Transverse colon (tissue), 4 donors: ENCODE measurements at places on chromosomes 5 and 9. TPM values are rescaled to one million over a fixed set of nuclear protein-coding genes. Genes with fewer than 3 reads are reported as not detected.
A peak's percentile ranks its signal among the peaks of the same experiment; 100 is the strongest.

The PIP5K1B gene
- 88.9 TPM for total RNA-seq

The BRD9 gene
- total RNA-seq: 41.9 TPM

The LECT2 gene
- not detected for total RNA-seq

The PCDHB11 gene
- 1.5 TPM for total RNA-seq

The TEX48 gene
- not detected for total RNA-seq

The PDE8B gene
- 0.40 TPM for total RNA-seq

The SLC4A9 gene
- total RNA-seq: 3.0 TPM

The TMEFF1 gene
- not detected for total RNA-seq

The SLC46A2 gene
- not detected for total RNA-seq

The FYB1 gene
- 6.4 TPM for total RNA-seq

The TAS2R1 gene
- total RNA-seq: not detected

The FST gene
- total RNA-seq: 3.4 TPM

- H3K4me3 ChIP-seq: no peak overlapping the region
- H3K27ac ChIP-seq: no peak overlapping the region
- no peaks in the 10 kb centered on the region for H3K36me3 ChIP-seq
- DNase-seq: no peak
- no peaks in the 10 kb centered on the region for H3K27me3 ChIP-seq
Measured at GRCh38 chr9:93138171-93138764, 4.2 kb upstream of the NINJ1 start.

DNA sequence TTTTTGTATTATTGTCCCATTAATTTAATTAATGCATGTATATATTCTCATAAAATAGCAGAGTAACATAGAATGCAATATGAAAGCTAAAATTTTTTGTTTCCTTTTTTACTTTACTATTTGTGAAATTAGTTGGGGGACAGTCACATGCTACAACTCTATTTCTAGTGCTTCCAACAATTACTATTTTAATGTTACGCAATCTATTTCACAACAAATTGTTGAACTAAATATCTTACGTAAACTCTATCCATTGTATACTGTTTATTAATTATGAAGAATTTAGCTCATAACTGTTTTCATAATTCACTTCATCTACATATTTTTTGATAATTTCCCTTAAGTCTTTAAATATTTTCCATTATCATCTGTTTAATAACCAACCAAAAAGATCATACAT lies 1685.4 kb upstream of the CDH6 start:
- no peaks in the 10 kb centered on the region for H3K27me3 ChIP-seq
- no peaks in the 10 kb centered on the region for H3K4me1 ChIP-seq
- no peaks in the 10 kb centered on the region for H3K36me3 ChIP-seq
- no peak overlapping the region for H3K27ac ChIP-seq

DNA sequence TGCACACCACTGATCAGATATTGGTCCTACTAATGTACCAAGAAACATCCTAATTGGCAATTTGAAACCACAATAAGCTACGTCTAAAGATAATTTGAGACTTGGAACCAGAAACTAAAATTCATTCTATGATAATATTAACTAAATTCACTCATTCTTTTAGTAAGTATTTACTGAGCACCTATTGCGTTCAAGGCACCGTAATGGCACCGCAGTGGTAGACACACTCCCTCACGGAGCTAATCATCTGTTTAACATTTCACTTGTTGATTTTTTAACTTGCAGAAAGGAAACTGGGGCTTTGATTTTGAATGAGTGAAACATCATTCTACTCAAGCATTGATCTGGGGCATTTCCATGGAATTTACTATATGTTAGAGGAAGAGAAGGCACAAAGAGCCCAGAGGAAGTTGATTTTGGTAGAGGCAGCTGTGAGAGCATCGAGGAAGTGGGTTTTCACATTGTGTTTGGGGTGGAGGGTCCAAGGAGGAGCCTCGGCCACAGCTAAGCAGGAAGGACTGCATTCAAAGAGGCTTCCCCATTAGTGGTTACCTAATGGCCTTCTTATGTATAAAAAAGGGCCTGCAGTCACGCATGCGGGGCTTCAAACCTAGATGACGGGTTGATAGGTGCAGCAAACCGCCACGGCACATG lies 7.1 kb downstream of the RAPGEF1 start:
- no peak overlapping the region for H3K4me3 ChIP-seq
- no peak for DNase-seq
- peaks cover 94% of the 10 kb centered on the region for H3K4me1 ChIP-seq
- H3K36me3 ChIP-seq: no peaks in the 10 kb centered on the region

- H3K27me3 ChIP-seq: no peaks in the 10 kb centered on the region
- no peak overlapping the region for H3K4me3 ChIP-seq
- H3K27ac ChIP-seq: no peak overlapping the region
- DNase-seq: no peak
- no peaks in the 10 kb centered on the region for H3K4me1 ChIP-seq
- no peaks in the 10 kb centered on the region for H3K36me3 ChIP-seq
Measured at GRCh38 chr9:119318371-119318770, 50.9 kb downstream of the BRINP1 start.

DNA sequence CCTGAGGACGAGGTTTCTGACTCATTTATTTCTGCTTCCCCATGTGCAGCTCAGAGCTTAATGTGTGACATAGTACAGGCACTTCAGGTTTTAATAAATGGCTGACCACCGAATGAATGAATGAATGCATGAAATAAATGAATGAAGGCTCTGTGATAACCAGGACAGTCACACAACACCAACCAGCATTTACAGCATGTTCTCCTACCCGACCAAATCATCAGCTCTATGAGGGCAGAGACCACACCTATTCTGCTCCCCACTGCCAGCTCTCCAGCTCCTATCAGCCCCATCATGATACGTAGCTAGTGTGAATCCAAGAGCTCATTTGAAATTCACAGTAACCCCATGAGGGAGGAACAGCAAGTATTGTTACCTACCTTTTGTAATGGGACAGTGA lies 4.8 kb downstream of the TMOD1 start:
- no peak overlapping the region for H3K4me3 ChIP-seq
- peaks cover 41% of the 10 kb centered on the region for H3K27me3 ChIP-seq

DNA sequence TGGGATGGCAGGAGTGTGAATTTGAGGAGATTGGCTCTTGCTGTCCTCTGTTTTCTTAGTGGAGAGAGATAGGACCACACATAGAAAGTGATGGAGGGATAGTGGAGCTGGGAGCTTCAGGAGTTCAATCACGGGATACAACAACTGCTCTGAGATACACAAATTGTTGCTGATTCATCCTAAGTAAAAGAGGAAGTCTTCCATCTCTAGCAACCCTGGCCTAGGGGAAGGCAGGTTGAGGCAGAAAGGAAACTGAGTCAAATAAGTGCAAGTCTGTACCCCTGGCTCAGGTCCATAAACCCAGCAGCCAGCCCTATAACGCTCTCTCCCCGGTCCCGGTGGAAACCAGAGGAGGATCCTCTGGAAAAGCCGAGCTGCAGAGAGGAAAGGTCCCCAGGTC lies 97.7 kb downstream of the ADCY2 start:
- no peak overlapping the region for H3K27ac ChIP-seq
- no peak for DNase-seq
- H3K4me1 ChIP-seq: no peaks in the 10 kb centered on the region
- H3K36me3 ChIP-seq: no peaks in the 10 kb centered on the region
- H3K27me3 ChIP-seq: no peaks in the 10 kb centered on the region

GRCh38 chr5:148653836-148654781 lies at the start of gene HTR4:
TSS of gene HTR4 (minus strand) at chr5:148654527. CDS start at chr5:148637014, 17,513 bp downstream.
- H3K27me3 ChIP-seq: peaks cover 17% of the 10 kb centered on the region
- peak; percentile 62 for DNase-seq
- no peaks in the 10 kb centered on the region for H3K36me3 ChIP-seq
- peaks cover 12% of the 10 kb centered on the region for H3K4me1 ChIP-seq

- H3K27me3 ChIP-seq: no peaks in the 10 kb centered on the region
- no peaks in the 10 kb centered on the region for H3K36me3 ChIP-seq
- H3K27ac ChIP-seq: no peak overlapping the region
- no peak overlapping the region for H3K4me3 ChIP-seq
- H3K4me1 ChIP-seq: peaks cover 14% of the 10 kb centered on the region
- DNase-seq: no peak
Measured at GRCh38 chr9:99903393-99903792, 3.1 kb upstream of the STX17 start.

DNA sequence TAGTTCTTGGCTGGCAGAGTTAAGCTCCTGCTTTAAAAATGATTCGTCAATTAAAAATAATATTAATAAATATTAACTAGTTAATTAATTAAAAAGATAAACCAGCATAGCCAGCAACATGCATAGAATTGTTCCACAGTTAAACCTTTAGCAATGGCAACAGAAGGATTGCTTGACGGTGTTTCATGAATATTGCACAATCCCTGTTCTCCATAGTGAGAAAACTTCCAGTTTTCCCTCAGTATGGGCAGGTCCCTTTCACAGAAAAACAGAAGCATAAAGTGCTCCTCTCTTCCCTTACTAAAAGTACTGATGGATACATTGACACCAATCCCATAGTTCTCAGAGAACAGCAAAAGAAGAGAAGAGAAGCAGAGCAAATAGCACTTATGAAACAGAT lies 71.4 kb upstream of the CAST start:
- H3K4me1 ChIP-seq: peaks cover 5% of the 10 kb centered on the region
- DNase-seq: no peak
- H3K4me3 ChIP-seq: no peak overlapping the region

DNA sequence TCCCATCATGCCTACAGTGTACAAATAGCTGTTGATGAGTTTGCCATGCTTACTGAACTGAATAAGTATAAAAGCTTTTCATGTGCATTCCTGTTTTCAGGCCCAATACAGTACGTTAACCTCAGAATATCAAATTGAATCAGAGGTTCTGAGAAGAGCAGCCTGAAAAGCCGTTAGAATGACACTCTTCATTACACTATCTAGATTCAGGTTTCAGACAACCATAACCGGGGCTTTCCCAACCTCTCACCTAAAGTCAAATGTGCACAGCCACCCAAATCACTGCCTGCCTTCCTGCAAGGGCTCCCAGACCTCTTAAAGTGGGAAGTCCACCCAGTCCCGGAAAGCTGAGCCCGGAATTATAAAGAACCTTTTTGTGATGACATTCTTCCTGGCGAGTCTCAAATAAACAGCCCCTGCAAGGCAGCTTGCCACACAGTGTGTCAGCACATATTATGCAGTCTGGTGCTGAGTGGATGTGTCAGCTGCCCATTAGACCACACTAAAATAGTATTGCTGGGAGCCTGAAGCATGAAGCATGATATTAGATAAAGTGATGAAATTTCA lies 245.8 kb downstream of the TLE4 start:
- no peak for DNase-seq
- no peaks in the 10 kb centered on the region for H3K27me3 ChIP-seq
- H3K4me1 ChIP-seq: no peaks in the 10 kb centered on the region
- no peaks in the 10 kb centered on the region for H3K36me3 ChIP-seq

DNA sequence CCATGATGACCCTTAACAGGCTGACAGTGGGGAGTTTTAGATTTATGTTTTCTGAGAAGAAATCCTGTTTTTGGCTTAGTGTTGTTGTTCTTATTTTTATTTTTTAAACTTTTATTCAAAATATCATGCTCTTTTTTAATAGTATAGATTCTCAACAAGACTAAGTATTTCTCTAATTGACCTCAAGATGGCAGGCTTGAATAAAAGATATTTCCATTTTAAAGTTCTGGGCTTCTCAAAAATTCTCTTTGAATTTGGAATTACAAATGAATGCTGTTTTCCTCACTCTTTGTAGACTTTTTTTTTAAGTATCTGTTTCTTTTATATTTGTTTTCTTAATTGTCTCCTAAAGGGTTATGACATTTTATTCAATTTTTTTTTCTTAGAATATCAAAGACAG lies 50.0 kb upstream of the SH3GL2 start:
- no peaks in the 10 kb centered on the region for H3K36me3 ChIP-seq
- no peaks in the 10 kb centered on the region for H3K4me1 ChIP-seq
- no peak overlapping the region for H3K27ac ChIP-seq

GRCh38 chr5:113378959-113379541 lies 55.7 kb downstream of the TSSK1B start:
- DNase-seq: peak; percentile 63
- H3K27me3 ChIP-seq: no peaks in the 10 kb centered on the region
- no peak overlapping the region for H3K4me3 ChIP-seq
- no peak overlapping the region for H3K27ac ChIP-seq
- H3K4me1 ChIP-seq: no peaks in the 10 kb centered on the region

- H3K27me3 ChIP-seq: no peaks in the 10 kb centered on the region
- no peaks in the 10 kb centered on the region for H3K4me1 ChIP-seq
- no peak overlapping the region for H3K4me3 ChIP-seq
- peaks cover 88% of the 10 kb centered on the region for H3K36me3 ChIP-seq
- DNase-seq: no peak
Measured at GRCh38 chr9:131473198-131473885, 29.4 kb upstream of the POMT1 start.

GRCh38 chr5:100270023-100270771 lies 265.0 kb upstream of the FAM174A start:
- no peak overlapping the region for H3K4me3 ChIP-seq
- no peaks in the 10 kb centered on the region for H3K27me3 ChIP-seq
- no peaks in the 10 kb centered on the region for H3K4me1 ChIP-seq
- H3K36me3 ChIP-seq: no peaks in the 10 kb centered on the region

DNA sequence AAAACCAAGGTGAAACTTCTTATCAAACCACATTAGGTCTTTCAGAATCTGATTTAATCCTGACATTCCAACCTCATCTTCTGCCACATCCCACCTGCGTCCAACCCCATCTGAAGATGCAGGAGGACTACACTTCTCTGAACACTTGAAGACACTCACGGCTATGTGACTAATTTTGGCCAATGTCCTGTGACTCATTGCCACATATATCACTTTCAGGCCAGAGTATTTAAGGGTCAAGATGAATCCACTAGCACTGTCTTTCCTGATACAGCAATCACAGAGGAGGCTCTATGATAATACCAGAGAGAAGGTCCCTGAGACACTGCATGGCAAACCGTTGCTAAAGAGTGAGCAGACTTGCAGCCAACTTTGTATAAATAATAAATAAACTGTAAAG lies 323.4 kb downstream of the NR2F1-AS1 start:
- no peak for DNase-seq
- no peaks in the 10 kb centered on the region for H3K4me1 ChIP-seq
- H3K36me3 ChIP-seq: no peaks in the 10 kb centered on the region
- H3K27ac ChIP-seq: no peak overlapping the region
- no peak overlapping the region for H3K4me3 ChIP-seq

DNA sequence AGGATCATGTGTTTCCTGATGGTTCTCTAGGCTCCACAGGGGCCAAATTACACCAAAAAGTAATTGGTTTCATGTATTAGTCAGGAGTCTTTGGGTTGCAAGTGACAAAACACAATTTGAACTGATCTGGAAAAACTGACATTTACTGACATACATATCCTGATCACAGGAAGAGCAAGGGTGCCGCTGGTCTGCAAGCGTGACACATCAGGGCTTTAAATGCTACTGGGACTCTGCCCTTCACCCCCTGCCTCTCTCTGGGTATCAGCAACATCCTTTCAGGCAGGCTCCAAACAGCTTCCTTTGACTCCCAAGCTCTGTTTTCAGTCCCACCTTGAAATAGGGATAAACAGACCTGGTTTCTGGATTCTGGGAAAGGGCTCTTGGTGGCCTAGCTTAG lies 197.5 kb downstream of the PALM2AKAP2 start:
- H3K27ac ChIP-seq: no peak overlapping the region
- no peaks in the 10 kb centered on the region for H3K27me3 ChIP-seq
- no peaks in the 10 kb centered on the region for H3K4me1 ChIP-seq
- DNase-seq: no peak
